ENCODE measurements at places on chromosomes 4 and X. TPM values are rescaled to one million over a fixed set of nuclear protein-coding genes. Genes with fewer than 3 reads are reported as not detected.

GRCh38 chrX:49291615-49292337 lies 11.7 kb upstream of the GAGE10 start:
- peak; percentile 18 for DNase-seq

DNA sequence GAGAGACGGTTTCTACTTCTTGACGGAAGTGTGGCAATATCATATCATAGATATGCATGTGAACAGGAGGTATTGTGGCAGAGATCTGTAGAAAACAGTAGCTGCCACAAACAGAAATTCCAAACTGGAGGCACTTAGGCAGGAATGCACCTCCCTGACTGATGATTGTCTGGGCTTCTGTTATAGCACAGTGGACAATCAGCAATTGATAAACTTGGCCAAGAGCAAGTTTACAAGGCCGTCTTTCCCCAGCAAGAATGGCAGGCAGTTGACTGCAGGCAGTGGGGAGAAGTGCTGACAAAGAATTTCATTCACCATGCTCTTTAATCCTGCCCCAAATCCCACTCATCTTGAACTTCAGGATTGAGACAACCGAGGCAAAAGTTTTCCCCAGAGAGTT lies 114.4 kb upstream of the STOX2 start:
- no peak for DNase-seq

DNA sequence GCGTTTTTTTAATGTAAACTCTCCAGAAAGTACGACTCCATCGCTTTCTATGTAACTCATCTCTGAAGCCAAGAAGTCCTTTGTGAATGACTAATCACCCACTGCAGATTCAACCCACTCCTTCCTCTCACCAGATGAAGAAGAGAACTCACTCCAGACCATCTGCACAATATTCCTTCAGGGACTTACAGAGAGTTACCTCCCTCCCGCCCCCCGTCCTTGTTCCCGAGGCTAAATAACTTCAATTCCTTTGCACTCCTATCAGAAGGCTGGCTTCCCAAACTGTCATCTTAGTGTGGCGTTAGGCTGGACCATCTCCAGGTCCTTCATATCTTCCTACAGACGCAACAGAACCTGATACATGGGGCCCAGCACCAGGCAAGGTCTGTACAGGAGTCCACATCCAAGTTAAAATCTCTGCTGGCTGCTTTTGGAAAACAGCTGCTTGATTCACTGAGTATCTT lies 82.4 kb downstream of the AFAP1 start:
- DNase-seq: no peak

Gene PLP1
- 11.8 TPM for total RNA-seq

Gene FGA
- not detected for total RNA-seq

Gene ANXA3
- total RNA-seq: 5.7 TPM

Measured in frontal cortex (tissue), 4 donors.